ENCODE measurements at places on chromosomes 2 and 18.
A peak's percentile ranks its signal among the peaks of the same experiment; 100 is the strongest.

DNA sequence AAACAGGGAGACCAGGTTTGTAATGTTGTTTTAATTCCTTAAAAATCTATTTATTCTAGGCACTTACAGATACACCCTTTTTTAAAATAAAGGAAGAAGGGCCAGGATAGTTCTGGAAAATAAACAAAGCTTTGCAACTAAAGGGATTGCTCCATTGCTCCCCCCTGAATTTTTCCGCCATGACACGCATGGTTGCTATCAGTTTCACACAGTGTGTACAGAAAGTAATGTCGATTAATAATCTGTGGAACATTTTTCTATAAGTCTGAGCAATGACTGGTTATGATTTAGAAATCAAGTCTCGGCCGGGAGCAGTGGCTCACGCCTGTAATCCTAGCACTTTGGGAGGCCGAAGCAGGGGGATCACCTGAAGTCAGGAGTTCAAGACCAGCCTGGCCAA is 90.8 kb downstream of the GAREM1 start:
- DNase-seq: no peak

DNA sequence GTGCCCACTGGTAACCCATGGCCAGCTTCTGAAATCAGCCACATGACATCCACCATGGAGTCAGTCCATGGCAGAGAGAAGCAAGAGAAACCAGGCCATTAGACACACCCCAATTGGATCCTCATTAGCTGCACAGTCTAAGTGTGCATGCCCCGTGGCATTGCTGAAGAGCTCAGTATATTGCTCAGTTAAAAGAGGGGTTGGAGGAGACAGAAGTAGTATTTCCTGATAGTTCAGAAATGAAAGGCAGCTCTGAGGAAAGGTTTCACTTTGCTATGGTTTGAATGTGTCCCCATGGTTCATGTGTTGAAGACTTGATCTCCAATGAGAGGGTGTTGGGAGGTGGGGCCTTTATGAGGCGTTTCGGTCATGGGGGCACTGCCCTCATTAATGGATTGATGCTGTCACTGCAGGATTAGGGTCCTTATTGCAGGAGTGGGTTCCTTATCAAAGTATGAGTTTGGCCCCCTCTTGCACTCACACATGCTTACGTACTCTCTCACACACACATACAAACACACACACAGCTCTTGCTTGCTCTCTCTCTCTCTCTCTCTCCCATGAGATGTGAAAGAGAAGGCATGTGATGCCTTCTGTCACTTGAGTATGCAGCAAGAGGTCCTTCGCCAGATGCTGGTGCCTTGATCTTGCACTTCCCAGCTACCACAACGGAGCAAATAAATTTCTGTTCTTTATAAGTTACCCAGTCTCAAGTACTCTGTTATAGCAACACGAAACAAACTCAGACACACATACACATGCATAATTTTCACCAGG is 58.0 kb downstream of the TMEM163 start:
- DNase-seq: no peak

DNA sequence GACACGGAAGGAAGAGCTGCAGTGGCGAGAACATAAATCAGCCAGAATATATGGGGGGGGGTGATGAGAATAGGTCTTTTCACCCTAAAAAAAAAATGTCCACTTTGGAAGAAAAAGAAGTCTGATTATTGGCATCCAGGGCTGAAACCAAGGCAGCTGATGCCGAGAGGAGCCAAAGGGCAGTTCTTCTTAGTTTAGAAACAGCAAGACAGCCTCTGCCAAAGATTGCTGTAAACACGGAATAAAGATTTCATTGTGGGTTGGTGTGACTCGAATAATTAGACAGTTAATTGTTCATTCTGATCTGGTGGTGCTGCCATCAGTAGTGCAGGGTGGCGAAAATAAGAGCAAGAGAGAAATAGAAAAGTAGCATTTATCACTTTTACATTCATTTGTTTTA is 3.5 kb downstream of the CDH20 start:
- no peak for DNase-seq

GRCh38 chr18:79876497-79876896 is 75.0 kb downstream of the SLC66A2 start:
- no peak for DNase-seq

GRCh38 chr2:105776560-105776928 is 31.8 kb downstream of the NCK2 start:
- no peak for DNase-seq

DNA sequence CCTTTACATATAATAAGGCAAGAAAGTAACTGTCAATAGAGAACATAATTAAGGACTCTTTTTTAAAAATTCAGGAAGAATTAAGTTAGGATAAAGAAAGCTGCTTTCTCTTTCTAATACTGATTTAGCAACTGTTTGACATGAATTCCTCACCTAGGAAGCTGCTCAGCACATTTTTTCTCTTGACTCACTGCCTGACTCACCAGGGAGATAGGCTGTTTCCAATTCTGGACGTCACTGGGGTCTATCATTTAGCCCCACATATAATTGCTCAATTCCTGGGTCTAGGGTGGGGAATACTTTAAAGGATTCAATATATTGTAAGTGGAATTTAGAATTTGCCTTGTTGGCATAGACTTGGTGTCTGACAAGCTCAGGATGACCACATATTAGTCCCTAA is 50.8 kb upstream of the UGP2 start:
- peak; percentile 86 for DNase-seq

GRCh38 chr2:68083346-68083745 is 20.5 kb upstream of the C1D start:
- DNase-seq: no peak

DNA sequence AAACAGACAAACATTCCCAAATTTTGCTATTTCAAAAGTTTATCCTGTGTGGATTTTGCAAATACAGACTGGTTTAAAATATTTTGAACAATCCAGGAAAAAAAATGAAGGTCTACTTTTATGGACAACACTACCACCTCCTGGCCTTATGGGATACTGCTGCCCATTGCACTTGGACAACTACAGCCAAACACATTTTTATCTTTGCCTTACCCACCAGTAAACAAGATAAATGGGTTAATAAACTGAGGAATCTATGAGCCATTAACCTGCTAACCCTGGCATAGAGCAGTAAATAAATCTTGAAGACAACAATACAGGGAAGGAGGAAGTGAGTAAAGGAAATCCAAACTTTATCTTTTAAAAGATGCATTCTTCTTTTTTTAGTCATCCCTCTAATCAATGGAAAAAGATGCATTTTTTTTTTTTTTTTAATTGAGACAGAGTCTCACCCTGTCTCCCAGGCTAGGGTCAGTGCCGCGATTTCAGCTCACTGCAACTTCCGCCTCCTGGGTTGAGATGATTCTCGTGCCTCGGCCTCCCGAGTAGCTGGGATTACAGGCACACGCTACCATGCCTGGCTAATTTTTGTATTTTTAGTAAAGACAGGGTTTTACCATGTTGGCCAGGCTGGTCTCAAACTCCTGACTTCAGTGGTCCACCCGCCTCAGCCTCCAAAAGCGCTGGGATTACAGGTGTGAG is 2.1 kb upstream of the SPIRE1 start:
- no peak for DNase-seq

- no peak for DNase-seq
Observed at GRCh38 chr2:136809998-136810397, 44.7 kb downstream of the THSD7B start.

GRCh38 chr2:26352892-26353291 is 6.3 kb upstream of the ADGRF3 start:
- no peak for DNase-seq

GRCh38 chr2:71634567-71634966 is 181.2 kb downstream of the DYSF start:
- DNase-seq: no peak

DNA sequence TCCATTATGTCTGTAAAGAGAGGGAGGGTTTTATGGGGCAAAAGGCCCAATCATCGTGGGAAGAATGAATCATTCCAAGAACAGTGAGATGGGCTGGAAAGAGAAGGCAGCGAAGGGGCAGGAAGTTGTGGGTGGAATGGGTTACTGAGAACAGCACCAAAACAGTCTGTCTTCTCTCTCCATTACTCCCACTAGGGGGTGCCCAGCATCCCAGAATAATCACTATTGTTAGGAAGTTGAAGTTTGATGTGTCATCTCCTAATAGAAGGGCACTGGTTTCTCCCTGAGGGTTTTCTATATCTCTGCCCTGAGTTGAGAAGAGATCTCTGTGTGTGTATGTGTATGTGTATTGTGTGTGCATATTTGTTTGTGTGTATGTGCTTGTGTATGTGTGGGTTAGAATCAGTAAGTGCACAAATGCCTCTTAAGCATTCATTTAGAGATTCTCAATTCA is 76.6 kb upstream of the MAP4K3 start:
- DNase-seq: peak; percentile 87

DNA sequence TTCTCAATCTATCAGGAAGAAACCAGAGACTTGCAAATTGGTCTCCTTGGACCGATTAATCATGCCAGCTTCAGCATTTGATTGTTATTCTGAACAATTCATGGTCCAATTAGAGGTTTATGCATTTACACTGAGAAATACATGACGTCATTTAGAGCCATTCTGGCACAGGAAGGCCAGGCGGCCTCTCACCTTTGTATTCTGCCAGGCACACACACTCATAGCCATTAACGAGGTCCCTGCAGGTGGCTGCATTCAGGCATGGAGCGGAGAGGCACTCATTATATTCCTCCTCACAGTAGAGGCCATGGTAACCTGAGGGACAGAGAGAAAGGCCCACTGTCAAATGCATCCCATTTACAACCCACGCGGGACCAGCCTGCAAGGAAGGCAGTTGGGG is 146.8 kb upstream of the PID1 start:
- no peak for DNase-seq

Data from fibroblast of skin of left biceps (primary cell).